ENCODE measurements at places on chromosomes 16 and 17.

DNA sequence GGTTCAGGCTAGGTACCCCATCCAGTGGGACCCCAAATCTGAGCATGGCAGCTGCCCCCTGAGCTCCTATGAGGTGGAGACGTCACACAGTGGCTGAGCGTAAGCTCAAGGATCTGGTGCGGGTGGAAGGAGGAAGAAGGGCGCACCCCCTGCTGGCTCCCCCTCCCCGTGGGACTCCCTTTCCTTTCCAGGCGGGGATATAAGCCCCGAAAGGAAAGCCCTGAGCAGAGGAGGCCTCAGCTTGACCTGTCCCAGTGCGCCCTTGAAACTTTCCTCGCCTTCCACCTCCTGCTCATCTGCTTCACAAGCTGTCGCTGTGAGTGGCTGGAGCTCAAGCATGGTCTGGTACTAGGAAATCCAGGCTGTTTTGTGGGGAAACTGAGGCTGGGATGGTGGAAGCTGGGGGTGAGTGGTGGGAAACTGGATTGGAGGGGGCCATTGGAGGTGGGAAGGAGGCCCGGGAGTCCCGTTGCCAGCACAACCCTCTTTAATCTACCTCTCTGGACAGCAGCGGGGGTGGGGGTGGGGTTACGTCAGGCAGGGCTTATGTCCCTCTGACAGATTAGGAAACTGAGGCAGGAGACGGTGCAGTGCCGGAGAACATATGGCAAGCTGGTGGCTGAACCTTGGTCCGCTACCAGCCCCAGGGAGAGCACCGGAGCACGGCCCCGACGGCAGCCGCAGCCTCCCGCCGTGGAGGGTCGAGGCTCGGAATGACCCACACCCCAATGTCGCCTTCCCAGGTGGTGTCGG lies 92.3 kb upstream of the TMEM97 start:
- no peak for DNase-seq

- DNase-seq: no peak
Observed at GRCh38 chr17:80265205-80266068, 4.8 kb downstream of the RNF213 start.

DNA sequence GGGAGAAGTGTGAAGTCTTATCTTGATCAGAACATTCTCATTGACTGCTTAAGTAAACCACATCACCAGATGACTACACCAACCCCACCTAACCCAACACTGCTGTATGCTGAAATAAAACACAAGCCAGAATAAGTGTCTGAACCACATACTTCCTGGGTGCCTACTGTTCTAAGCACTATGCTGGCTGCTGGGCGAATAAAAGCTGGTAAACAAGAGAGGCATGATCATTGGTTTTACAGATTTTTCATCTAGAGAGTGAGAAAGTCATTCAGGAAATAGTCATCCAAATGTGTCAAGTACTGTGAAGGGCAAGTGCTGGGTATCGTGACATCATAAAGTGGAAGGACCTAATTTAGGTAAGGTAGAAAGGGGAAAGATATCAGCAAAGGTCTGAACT lies 199.0 kb upstream of the SOX9 start:
- DNase-seq: no peak

GRCh38 chr16:77190190-77190477 lies 856 bp upstream of the MON1B start:
- no peak for DNase-seq

DNA sequence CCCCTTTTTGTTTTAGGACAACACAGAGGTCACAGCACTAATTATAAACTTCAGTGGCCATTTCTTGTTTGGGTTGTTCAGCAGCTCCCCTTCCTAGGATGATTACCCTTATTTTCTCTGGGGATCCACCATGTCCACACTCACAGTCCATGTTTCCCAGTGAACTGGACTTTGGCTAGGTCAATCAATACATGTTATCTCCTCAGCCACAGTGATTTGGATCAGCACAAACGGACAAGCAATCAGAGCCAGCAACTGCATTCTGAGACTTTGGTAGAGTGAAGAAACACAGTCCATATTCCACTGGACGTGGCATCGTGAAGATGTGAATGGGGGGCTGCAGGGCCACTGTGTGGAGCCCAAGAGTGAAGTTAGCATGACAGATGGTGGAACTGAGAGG lies 4.6 kb downstream of the TMEM220 start:
- DNase-seq: no peak

DNA sequence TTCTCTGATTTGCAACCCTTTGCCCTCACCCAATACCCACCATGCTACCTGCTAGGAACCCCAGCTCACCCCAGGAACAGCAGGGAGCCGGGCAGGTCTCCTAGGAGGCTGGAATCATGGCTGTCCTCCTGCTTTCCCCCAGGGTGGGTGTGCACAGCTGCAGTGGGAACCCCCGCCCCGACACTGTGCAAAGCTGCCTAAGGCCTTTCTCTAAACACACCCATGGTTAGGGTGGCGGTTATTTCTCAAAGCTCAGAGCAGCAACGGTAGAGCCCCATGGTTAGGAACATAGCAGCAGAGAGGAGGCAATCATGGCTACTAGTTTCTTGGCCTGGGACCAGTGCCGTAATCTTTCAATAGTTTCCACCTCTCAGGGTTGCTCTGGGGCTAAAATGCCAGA lies 52.2 kb downstream of the ABCC12 start:
- DNase-seq: no peak

DNA sequence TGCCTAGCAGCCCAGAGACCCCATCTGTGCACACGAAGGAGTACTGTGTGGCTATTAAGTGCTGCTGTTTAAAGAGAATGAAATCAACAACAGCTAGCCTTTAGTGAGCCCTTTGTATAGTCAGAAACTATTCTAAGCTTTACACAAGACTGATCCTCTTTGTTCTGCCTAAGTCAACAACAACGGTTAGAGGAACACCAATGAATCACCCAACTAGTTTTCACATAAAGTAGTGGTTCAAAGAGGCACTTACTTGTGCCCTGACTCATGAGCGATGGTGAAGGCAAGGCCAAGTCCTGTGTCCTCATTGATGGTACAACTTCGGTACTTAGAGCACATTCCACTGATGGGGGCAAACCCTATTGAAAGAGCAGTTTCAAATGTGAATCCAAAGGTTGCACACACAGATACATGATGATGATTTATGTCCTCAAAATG lies 75.8 kb downstream of the ADAMTS18 start:
- DNase-seq: peak; percentile 36

DNA sequence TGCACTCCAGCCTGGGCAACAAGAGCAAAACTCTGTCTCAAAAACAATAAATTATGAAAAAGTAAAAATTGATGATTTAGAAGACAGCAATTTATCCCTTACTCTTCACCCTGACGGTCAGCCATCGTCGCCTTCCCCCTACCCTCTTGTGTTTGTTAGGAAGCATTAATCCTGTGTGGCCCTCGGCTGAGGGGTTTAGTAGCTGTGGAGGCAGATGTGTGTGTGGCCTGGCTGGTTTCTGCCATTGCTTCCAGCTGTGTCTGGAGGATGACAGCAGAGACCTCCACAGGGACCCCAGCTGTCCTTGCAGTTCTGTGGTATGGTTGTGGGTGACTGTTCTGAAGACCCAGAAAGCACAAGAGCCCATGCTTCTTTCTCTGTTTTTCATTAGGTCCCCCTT lies 25.9 kb downstream of the DBNDD1 start:
- no peak for DNase-seq

- DNase-seq: no peak
Observed at GRCh38 chr17:12390631-12391030, 275.1 kb upstream of the MYOCD start.

DNA sequence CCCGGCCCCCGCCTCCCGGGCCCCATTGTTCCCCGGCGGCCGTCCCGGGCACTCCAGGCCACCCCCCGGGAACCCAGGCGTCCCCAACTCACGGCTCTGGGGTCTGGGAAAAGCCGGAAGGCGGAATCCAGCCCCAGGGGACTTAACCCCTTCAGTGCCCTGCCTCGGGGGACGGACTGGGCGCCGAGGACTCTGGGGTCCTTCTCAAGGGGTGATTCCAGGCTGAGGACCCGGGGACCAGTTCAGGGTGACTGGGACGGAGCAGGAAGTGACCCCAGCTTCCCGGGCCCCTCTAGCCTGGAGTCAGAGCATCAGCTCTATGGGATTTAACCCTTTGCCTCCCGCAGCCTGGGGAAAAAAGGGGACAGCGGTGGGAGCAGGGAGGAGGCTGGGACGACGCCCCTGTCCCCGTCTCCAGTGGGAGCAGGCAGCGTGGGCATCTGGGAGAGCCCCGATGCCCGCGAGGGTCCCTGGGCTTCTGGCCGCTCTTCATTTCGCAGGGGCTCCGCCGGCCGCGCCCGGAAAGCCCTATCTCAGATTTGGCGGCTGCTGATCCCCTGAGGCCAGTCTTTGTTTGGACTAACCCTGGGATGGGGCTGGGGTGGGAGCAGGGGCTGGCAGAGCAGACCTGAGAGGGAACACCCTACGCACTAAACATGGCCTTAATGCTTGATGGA lies at the start of gene ZNF629:
Gene ZNF629 (minus strand): TSS at position 270 of the 677 bp plus-strand sequence. CDS start 2,723 bp downstream, outside the sequence.
- peak; percentile 49 for DNase-seq

GRCh38 chr16:28522792-28523191 lies 16.0 kb downstream of the NUPR1 start:
- DNase-seq: no peak

GRCh38 chr16:2044541-2044940 lies 3.1 kb downstream of the NTHL1 start:
- no peak for DNase-seq

- DNase-seq: no peak
Observed at GRCh38 chr17:79838522-79839274, 542 bp downstream of the CBX4 start.

GRCh38 chr17:32970281-32970680 lies 21.4 kb upstream of the SPACA3 start:
- DNase-seq: no peak

DNA sequence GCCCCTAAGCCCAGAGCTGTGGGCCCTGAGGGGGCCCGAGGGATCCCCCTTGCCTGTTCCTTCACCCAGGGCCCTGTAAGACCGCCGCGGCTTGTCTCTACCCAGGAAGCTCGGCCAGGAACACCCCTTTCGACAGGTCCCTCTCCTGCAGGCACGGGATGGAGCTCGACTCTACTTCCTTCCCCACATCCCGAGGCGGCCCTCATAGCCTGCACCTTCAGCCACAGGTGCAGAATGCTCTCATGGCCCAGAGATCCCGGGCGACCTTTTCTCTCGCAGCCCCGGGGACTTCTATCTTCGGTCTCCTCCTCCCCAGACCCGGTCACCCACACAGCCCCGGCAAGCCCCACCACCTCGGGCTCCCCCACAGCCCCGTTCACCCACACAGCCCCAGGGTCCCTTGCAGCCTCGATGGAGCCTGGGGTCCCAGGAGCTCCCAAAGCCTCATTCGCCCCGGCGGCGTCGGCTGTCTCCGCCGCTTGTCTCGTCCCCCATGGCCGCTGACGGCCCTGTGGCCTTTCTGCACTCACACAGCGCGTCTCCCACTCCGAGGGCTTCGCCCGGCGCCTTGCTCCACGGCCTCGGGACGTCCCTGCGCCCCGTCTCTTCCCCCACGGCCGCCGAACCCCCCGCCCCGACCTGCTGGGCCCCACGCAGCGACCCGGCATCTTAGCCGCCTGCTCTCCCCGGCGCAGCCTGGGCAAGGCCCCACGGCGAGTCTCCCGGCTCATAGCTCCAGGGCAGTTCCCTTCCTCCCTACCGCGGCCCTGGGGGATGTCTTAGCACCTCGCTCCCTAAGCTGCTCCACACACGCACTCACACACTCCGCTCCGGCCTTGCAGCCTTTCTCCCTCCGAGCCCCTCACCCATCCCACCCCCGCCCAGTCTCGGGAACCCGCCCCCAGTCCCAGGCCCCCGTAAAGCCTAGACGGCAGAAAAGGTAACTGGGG lies 650 bp downstream of the KIAA0753 start:
- peak; percentile 27 for DNase-seq

DNA sequence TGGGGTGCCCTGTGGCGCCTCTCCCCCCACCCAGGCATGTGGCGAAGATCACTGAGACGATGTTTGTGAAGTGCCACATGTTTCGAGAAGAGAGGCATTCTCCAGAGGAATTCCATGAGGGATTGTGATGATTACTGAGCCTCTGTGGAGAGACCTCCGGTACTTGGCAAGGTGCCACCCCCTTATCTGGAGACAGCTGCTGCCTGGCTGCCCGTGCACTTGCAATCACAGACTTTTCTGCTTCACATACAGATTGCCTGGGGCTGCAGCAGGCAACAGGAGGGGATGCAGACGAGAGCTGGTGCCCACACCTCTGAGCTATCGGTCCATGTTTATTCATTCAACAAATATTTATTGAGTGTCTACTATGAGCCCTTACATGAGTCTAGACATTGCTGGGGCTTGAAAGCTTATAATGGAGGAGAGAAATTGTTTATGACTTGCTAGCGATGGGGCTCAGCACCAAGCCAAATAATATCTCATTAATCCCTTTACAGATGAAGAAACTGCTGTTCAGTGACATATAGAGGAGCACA lies 317.2 kb upstream of the ZFHX3 start:
- DNase-seq: no peak

DNA sequence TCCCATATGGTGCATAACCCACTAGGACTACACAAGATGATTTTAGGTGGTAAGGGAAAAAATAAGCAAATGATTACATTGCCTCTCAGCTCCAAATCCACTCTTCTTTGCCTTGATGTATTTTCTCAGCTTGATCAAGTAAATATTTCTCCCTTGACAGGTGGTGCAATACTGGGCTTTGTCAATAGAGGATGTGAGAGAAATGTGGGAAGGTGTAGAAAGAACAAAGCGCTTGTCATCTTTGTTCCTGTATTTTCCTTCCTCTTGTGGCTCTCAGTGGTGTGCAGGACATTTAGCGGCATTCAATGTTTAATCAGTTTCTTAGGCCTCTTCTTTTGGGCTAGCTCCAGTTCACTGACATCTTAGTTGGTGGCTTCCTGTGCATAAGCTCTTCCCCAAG lies 1165.8 kb upstream of the GOT2 start:
- no peak for DNase-seq

Measured in kidney capillary endothelial cell (primary cell).